Thoracic aorta (tissue), 2 donors: ENCODE measurements at places on chromosomes 7 and 10.

DNA sequence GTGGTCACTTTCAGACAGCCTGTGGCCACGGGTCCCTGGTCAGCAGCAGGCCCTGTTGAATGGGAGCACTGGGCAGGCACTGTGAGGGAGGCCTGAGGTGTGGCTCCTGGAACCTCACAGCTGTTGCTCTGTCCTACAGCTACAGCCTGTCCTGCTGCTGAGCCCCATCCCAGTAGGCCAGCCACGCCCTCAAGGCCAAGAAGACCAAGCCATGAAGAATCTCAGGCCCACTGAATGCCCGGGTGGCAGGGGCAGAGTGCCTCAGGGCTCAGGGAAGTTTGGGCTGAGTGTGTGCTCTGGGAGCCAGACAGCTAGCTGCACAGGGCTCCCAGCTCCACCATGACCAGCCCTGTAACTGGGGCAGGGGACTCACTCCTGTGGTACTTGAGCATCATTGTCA, 363.5 kb upstream of the NUPR2 start:
- DNase-seq = no peak

GRCh38 chr10:132728321-132728720, 57.6 kb downstream of the NKX6-2 start:
- no peak for DNase-seq

GRCh38 chr7:127667017-127667670, 15.2 kb downstream of the SND1 start:
- DNase-seq = no peak

GRCh38 chr7:143385891-143386781, 5.0 kb downstream of the ZYX start:
- no peak for DNase-seq

GRCh38 chr10:5465976-5466450, 33.4 kb downstream of the CALML5 start:
- DNase-seq = no peak

DNA sequence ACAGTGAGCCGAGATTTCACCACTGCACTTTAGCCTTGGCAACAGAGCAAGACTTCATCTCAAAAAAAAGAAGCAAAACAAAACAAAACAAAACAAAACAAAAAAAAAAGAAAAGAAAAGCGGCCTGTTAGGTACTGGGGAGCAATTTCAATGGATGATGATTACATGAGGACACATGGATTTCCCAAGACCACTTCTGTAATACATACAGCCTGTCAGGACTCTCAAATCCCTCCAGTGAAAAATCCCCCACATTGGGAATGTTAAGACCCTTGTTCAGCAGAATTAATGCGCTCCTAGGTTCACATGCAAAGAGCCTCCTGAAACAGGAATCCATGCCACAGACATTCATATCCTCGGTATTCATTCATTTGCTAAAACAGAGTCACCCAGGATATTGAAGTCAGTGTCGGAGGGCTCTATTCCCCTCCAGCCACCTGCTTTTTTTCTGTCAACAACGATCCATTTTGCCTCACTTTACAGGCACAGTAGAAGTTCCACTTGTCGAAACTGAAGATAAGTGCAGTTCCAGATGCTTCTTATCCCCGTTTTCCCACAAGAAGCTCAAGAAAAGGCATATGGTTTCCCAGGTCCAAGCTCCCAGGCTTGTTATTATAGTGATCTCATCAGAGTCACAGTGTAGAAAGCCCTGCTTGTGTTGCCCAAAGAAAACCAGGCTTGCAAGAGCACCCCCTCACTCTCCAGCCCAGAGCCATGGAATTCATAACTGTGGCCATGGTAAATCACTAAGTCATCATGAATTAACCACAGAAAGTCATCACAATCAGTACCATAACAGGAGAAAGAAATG, 20.2 kb downstream of the SLC16A12 start:
- no peak for DNase-seq

DNA sequence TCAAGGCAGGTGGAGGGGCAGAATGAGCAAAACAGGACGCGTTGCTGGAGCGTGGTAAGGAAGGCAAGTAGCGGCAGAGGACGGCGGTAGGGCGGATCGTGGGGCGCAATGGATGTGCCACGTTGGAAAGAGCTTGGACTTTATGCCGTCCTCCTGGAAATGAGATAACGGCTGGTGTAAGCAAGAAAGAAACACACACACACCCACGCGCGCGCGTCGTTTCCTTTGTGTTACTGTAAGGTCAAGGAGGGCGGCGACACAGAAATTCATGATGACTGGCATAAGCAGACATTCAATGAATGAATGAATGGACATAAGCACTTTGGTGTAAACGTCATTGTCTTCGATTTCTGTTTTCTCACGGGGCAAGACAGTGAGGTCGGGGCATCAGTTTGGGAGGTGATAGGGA, 683 bp upstream of the ENTPD7 start:
- DNase-seq = peak; percentile 73

DNA sequence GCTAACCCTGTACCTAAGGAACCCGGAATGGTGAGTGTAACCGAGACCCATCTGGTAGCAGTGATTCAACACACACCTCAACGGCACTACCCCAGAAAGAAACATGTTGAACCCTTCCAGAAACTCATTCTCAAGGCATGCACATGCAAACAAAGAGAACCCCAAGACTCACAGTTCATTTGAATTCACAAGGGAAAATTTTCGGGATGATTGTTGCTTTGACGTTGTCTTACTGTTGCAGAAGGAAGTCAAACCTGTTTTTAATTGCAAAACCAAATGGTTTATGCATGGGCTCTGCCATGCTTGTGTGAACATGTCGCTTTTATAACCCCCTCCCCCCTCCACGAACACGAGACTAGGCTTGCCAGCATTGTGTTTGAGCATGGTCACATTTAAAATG, 539.7 kb downstream of the GATA3 start:
- DNase-seq = no peak

DNA sequence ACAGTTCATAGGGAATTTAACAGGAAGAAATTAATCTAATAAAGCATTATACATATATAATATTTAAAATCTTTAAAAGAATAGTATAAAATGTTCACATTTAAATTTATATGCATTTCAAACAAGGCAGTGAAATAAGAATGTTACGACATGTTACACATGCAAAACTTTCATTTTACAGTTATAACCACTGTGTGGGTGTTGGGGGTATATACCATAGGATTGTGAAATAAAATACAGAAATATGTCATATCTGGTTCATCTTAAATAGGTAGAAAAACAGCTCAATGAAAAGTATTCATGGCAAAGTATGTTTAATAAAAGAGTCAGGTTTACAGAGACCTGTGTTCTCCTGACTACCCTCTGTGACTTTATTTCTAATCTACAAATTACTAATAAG, 45.6 kb downstream of the CHCHD3 start:
- no peak for DNase-seq
